ENCODE measurements at places on chromosomes 7 and 10. TPM values are rescaled to one million over a fixed set of nuclear protein-coding genes. Genes with fewer than 3 reads are reported as not detected.

The DGKI gene
- not detected for polyA plus RNA-seq

The FGL2 gene
- 4.1 TPM for polyA plus RNA-seq

The KIAA1549 gene
- polyA plus RNA-seq, result not detected

The TAS2R5 gene
- polyA plus RNA-seq, result not detected

The PSD gene
- polyA plus RNA-seq, result 1.9 TPM

The CELF2 gene
- polyA plus RNA-seq, result 166 TPM

The ASZ1 gene
- not detected for polyA plus RNA-seq

The ATRNL1 gene
- not detected for polyA plus RNA-seq

The CABCOCO1 gene
- not detected for polyA plus RNA-seq

The HOXA4 gene
- 0.20 TPM for polyA plus RNA-seq

The PNLIPRP2 gene
- polyA plus RNA-seq, result not detected

The TUBB8 gene
- not detected for polyA plus RNA-seq

The ITGA8 gene
- not detected for polyA plus RNA-seq

The MSMB gene
- polyA plus RNA-seq, result not detected

The CCSER2 gene
- polyA plus RNA-seq, result 114 TPM

The KIAA1217 gene
- not detected for polyA plus RNA-seq

The ANKMY2 gene
- polyA plus RNA-seq, result 20.1 TPM

The GTF2IRD1 gene
- not detected for polyA plus RNA-seq

The SFMBT2 gene
- polyA plus RNA-seq, result 4.9 TPM

The SHH gene
- polyA plus RNA-seq, result not detected

The ANKRD1 gene
- not detected for polyA plus RNA-seq

The NPC1L1 gene
- polyA plus RNA-seq, result not detected

The C10orf67 gene
- 0.26 TPM for polyA plus RNA-seq

The NIPSNAP2 gene
- 36.4 TPM for polyA plus RNA-seq

The GHRHR gene
- polyA plus RNA-seq, result not detected

The SHTN1 gene
- not detected for polyA plus RNA-seq

The TMEM130 gene
- not detected for polyA plus RNA-seq

The RHOBTB1 gene
- not detected for polyA plus RNA-seq

The HTR5A gene
- polyA plus RNA-seq, result not detected

The LRRC4 gene
- polyA plus RNA-seq, result not detected

The INHBA gene
- polyA plus RNA-seq, result not detected

The CRPPA gene
- polyA plus RNA-seq, result 0.32 TPM

The TEX36 gene
- polyA plus RNA-seq, result not detected
